ENCODE measurements at places on chromosomes 5 and 9.

- peak; percentile 14 for DNase-seq
Observed at GRCh38 chr5:10354048-10354872, 765 bp downstream of the MARCHF6 start.

DNA sequence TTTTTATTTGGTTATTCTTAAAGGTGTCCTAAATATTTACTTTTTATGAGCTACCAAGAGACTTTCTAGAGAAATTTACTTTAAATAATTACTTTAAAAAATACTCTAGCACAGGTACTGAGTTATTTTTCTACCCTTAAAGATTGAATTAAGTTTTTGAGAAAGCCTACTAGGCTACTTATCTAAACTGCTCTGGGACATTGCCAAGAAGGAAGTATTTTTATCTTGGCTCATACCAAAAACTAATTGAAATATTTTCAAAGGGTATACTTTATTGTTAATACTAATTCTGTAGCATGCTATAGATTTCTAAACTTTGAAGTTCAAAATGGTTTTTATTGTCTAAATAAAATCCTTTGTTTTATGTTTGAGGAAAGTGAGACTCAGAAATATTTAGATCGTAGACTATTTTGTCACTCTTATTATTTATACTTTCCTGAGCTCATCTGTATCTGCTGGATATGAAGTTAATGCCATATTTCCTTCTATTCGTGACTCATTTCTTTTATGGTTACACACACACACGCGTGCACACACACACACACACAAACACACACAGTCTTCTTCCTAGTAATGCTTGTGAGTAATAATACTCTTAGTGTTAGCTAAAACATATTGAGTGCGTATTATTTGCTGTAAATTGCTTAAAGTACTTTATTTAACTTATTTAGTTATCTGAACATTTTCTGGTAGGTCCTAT, 89.5 kb downstream of the MAN2A1 start:
- no peak for DNase-seq

- DNase-seq = no peak
Observed at GRCh38 chr5:133934822-133935666, 33.4 kb downstream of the C5orf15 start.

DNA sequence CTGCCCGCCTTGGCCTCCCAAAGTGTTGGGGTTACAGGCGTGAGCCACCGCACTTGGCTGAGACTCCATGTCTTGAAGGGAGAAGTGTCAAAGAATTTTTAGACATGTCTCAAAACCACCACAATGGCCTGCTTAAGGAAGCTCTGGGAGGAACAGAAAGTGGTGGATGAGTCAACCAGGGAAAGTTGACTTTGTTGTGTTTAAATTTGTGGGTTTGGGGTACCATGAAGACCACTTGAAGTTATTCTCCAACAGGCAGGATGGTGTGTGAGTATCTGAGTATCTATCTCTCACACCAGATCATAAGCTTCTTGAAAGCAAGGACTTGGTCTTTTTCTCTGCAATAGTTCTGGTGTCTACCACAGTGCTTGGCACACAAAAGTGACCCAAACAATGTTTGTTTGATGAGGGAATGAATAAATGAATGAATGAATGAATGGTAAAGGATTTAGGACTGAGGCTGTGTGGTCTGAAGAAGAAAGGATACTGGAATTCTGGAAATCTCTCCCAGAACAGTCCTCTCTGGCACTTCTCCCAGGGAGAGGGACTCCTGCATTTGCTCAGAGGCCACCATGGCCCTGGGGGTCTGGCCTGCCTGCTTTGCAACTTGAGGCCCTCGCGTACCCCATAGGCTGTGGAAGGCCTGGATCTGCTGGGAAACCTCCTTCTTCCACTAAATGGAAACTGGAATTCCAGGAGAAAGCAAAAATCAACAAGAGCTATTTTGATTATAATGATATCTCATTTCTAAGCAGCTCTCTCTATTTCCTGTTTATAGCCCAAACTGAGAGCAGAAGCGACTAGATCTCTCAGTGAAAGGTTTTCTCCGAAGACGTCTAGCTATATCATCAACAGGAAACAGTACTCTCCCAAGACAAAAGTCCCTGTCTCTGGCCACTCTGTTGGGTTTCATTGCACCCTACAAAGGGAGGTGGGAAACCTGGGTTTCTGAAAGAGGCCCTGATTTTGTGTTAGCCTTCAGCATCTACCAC, 187.9 kb downstream of the PALM2AKAP2 start:
- DNase-seq = peak; percentile 37

DNA sequence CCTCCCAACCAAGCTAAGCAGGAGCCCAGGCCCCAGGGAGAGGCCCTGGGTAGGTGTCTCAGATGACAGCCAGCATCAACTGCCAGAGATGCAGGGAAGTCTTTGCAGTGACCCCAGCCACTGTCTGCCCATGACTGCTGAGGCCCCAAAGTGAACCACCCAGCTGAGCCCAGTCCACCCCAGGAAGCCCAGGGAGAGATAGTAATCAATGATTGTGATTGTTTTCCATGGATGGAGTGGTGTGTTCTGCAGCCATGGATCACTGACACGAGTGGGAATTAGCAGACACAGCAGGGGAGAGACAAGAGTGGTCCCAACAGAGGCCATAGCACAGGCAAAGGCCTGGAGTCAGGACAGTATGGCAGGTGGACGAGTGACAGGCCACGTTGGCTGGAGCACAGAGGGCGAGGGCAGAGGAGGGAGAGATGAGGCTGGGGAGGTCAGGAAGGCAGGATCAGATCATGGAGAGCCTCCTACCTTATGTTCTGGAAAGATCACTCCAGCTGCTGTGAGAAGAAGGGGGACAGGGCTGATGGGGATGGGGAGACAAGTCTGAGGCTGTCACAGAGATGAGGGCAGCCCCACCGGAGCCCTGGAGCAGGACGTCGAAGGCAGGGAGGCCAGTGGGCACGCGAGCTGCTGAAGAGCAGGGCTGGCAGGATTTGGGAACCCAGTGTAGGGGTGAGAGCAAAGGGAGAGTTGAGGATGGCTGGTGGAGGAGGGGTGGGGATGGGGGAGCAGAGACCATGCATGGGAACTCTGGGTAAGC, 14.5 kb downstream of the ABO start:
- no peak for DNase-seq

- no peak for DNase-seq
Observed at GRCh38 chr9:70615464-70616138, 201.1 kb upstream of the KLF9 start.

DNA sequence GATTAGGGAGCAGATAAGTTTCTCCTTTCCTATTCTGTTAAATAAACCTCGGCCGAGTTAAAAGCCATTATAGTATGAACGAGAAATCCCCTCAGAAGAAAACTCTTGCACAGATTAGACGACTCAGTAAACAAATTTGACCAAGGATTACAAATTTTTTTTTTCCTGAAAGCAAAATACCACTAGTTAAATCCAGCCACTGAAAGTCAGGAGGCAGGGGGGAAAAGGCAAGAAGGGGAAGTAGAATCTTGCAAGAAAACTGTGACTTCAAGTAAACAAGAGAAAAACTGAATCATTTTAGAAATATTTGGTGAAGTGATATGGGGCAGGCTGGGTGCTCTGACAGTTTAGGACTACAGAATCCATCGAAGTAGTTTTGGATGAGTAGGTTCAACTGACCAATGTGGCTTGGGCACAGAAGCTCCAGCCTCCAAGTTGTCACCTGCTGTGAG, 251.0 kb downstream of the DENND1A start:
- DNase-seq = no peak

DNA sequence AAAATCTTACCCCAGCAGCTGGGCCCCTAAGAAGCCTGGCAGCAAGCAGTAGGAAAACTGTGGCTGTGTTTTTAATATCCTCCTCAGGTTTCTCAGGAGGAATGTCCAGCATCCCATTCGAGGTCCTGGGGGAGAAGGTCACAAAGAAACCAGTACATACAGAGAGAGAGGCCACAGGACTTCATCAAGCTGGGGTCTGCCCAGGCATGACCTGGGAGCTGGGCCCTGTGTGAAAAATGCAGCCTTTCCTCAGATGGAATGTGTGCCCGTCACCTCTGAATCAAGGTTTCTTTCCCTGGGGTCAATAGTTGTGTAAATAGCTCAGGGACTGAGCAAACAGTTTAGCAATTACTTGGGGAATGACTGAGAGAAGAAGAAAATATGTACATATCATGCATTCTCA, 33.9 kb upstream of the RAD23B start:
- DNase-seq = no peak

- DNase-seq = peak; percentile 38
Observed at GRCh38 chr9:97703437-97704344, 6.6 kb upstream of the XPA start.

GRCh38 chr5:149030392-149030791, 32.5 kb downstream of the SH3TC2 start:
- no peak for DNase-seq

DNA sequence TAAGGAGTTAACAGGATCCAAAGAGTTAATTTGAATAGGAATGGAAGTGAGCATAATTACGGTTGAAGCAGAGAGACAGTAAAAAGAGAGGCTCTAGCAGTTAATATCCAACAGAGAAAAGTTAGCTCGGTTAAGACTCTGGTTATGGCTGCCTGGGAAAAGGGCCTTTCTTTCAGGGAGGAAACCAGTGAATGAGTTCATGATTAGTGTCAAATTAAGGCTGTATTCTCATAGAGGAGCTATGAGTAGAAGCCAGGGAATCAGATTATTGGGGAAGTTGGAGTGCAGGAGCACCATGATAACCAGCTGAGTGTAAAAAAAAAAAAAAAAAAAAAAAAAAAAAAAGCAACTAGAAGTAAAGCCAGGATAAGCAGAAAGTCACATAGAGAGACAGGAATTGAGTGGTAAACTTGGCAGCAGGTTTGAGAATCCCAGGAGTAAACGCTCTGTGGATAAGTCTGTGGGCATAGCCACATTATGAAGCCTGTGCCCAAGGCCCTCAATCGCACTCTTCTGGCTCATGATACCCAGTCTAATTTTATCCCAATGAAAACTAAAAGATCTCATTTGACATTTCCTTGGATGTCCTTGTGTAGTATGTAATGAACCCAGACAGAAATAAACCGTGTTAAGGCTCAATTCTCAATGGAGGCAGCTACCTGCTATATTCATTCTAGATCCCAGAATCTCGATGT, 372.6 kb upstream of the MPDZ start:
- no peak for DNase-seq

DNA sequence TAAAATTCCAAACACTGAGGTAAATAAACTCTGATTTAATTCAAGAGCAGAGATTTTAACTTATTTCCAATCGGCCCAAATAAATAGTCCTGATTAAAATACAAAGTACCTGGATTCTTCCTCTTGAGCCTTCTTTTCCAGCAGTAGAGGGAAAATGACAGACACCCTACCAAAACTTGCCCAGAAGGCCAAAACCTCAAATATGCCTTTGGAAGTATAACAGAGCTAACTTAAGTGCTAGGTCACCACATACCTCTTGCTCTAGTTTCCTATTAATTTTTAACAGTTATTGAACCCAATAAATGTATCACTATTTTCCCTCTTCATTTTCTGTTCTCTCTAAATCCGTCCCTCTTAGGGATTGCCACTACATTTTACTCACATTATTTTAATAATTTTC, 1.4 kb downstream of the BAAT start:
- no peak for DNase-seq

- no peak for DNase-seq
Observed at GRCh38 chr9:70367305-70367930, 47.0 kb downstream of the KLF9 start.

GRCh38 chr9:95666785-95667155, 150.0 kb upstream of the PTCH1 start:
- no peak for DNase-seq

- DNase-seq = no peak
Observed at GRCh38 chr5:103110403-103110802, 9.5 kb downstream of the GIN1 start.

- DNase-seq = no peak
Observed at GRCh38 chr5:95076395-95077185, 208.3 kb downstream of the MCTP1 start.

GRCh38 chr9:3793971-3794383, 268.2 kb upstream of the RFX3 start:
- DNase-seq = no peak

GRCh38 chr9:70563431-70564204, 149.2 kb upstream of the KLF9 start:
- DNase-seq = peak; percentile 75

DNA sequence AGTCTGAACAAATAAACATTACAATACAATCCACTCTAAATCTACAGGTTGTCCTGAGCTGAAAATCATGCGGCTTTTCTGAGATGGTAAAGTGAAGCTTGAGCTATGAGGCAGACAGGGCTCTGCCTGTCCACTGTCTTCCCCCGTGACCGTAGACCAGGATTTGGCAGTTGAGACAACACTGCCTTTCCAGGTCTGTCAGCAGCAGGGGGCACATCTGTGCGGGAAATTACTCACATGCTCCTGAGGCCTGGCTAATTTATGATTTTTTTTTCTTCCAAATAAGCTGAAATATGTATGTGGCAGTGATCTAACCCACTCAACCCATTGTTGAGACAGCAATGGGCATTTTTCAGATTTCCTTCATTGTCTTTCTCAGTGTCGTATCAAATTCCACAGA, 307.9 kb downstream of the FBXL7 start:
- no peak for DNase-seq

DNA sequence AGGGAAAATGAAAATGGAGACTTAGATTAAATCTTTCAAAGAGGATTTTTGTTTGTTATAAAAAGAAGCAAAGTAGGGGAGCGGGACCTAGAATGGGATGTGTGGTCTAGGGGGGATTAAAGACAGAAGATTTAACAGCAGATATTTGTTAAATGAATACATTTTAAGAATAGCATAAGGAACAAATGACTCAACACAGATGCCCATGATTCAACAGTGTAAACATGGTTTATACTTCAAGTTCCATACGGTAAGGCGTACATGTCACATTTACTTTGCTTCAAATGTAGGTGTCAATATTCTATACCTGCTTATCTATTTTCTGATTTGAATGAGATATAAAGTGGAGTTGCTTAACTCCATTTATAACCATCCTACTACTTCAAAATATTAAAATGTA, 1.5 kb downstream of the TICAM2 start:
- no peak for DNase-seq

DNA sequence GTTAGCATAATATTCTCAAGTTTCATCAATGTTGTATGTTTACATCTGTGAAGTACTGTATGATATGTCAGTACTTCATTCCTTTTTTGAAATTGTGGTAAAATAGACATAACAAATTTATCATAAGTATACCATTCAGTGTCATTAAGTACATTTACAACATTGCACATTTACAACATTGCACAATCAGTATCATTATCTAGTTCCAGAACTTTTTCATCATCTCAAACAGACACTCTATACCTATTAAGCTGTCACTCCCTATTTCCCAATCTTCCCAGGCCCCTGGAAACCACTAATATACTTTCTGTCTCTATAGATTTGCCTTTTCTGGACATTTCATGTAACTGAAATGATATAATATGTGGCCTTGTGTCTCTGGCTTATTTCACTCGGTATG, 75.1 kb upstream of the ATG10 start:
- no peak for DNase-seq

GRCh38 chr9:136193891-136194279, 11.0 kb downstream of the LHX3 start:
- no peak for DNase-seq

- DNase-seq = no peak
Observed at GRCh38 chr9:27572061-27572460, 1.2 kb downstream of the C9orf72 start.

- no peak for DNase-seq
Observed at GRCh38 chr5:127343866-127344265, 53.3 kb downstream of the MEGF10 start.

GRCh38 chr9:131298341-131298740, 8.8 kb downstream of the PLPP7 start:
- DNase-seq = no peak
